Pons (tissue), 1 donor: ENCODE measurements at places on chromosomes 2 and 18.

DNA sequence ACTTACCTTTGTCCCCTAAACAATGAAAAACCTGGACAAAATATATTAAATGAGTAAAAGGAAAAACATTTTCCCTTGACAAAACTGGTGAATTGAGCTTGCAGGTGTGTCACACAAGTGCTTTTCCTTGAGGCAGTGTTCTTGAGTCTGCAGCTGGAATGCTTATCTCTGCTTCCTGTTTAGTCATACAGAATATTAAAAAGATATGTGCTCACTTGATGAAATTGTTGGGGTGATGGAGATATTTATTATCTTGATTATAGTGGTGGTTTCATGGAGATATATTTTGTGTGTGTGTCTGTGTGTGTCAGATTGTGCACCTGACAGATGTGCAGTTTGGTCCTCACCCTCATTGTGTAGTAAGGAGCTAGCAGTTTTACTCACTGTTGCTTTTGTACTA lies 3.3 kb downstream of the TAF1B start:
- DNase-seq: no peak

DNA sequence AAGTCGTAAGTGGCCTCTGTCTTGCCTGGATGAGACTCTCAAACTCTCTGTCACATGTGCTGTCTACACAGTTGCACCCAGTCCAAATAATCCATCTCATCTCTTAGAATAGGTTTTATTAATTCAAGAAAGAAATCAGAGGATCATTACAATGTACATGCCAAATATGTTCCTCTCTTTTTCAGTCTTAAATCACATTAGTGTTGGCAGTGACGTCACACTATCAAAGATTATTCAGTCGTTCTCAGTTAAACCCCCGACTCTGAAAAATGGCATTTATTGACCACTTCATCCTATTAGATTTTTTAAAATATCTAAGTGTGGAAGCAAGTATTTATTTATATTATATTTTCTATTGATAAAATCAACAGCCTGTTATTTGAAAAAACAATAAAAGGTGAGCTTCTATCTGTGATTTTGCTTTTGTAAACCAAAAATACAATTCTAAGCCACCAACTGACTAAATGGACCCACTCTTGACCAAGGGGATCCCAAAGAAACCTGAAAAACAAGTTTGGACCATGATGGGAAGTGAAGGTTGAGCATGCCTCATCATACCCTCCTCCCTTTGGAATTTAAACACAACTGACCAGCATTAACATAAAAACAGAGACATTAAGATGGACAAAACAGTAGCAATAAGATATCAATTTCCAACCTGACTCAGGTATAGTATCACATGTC lies 1894.4 kb upstream of the LRRTM1 start:
- DNase-seq: no peak

- peak; percentile 30 for DNase-seq
Measured at GRCh38 chr2:55010915-55011314, 39.3 kb downstream of the RTN4 start.

GRCh38 chr2:67437114-67437513 lies 40.0 kb downstream of the ETAA1 start:
- no peak for DNase-seq

DNA sequence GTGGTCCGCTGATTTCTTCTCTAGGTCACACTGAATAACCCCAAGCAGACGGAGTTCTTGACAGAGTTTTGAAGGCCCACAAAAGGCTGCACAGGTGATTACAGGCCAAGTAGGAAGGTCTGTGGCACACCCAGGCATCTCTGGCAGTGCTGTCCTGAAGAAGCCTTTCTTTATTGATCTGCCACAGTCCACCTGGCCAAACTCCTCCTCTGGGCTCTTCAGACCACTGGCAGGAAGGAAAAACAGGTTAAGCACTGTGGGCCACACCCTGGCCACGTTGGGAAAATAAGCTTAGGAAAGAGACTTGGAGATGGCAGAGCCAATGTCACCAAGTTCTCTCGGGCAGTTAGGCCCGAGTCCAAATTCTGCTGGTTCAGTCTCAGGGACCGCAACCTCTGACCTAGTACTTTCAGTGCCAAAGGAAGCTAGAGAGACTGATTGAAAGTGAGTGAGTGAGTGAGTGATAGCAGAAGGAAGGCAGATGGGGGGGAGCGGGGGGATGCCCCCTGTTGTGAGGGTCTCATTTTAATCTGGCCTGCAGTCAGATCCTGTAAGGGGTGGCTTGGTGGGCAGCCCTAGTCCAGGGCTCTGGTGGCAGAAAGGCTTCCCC lies 102.9 kb downstream of the TGFA start:
- DNase-seq: no peak

DNA sequence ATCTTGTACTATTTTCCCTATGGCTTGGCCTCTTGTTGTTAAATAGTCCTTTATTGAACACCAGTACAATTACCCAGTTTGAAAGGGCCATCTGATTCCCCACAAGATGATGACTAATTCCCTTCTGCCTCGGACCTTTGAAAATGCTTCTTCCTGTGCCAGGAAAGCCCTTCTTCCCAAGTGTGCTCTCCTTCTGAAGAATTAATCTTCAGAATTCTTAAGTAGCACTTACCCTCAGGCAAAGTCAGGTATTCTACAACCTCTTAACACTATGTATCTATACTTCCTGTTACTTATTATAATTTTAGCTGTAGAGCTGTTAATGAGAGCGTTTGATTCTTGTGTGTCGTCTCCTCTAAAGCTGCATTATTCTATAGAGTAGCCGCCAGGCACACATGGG lies 28.6 kb upstream of the MEX3C start:
- DNase-seq: no peak

- DNase-seq: no peak
Measured at GRCh38 chr2:234048049-234048448, 2.5 kb upstream of the SPP2 start.

GRCh38 chr2:164069540-164069939 lies 333.7 kb upstream of the FIGN start:
- no peak for DNase-seq

DNA sequence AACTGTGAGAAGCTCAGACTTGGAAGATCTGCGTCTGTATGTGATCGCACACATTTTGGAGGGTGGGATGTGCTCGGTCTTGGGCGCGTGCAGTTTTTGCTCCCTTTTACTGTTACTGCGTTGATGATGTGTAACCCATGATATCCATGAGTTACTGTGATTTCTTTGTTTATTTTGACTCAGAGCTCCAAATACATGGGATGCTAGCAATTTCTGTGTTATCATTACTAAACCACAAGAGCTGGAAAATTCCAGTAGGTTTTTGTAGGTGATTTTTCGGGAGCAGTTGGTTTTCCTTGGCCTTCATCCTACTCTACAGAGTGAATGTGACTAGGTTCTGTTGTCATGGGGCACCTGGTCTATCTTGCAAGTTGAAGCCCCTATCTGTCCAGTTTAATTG lies 124.2 kb downstream of the AGAP1 start:
- DNase-seq: no peak

- DNase-seq: no peak
Measured at GRCh38 chr2:46943881-46944798, 28.5 kb upstream of the MCFD2 start.

DNA sequence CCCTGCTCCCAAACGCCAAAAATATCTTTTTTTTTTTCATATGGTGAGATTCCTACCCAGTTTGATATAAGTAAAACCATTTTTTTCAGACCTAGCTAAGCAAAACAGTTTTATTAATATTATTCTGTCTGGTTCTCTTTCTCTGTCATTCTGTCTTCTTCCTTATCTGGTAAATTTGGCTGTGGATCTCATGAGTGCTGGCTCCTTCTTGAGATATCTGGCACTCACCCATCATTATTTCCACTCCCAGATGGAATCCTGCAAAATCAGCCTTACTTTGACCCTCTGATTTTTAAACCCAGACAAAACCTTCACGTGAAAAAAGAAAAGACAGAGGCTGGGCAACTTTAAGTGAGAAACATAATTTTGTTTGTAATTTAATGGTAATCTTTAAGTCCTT lies 373.6 kb downstream of the NYAP2 start:
- no peak for DNase-seq

DNA sequence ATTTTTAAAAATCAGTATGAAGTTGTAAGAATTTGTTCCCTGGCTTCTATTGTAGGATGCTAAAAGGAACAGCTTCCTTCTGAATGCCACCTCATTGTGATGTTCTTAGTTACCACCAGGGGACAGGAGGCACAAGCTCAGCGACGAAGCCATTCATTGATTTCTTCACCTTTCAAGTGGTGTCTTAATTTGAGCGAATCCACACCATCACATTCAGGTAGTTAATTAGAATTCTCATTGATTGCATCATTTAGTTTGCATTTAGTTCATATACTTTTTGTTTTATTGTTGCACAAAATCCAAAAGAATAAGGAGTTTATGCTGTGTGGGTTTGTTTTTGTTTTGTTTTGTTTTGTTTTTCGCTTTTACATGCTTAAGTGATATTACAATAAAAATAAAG lies 23.1 kb downstream of the CYP27C1 start:
- no peak for DNase-seq

DNA sequence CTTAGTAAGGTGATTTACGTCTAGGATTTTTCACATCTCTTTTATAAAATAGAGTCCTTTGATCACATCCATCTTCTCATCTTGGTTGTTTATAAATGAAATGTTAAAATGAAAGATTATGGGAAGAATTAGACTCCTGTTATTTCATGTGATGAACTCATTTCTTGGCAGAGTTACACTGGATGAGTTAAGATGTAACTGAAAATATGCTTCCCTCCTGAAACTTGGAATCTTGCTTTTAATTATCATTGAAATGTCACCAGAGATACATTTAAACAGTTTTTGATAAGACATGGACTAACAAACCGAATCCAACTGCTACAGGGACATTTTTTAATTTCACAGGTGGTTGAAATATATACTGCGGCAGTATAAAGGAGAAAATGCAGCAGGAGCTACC lies 274.0 kb downstream of the DLGAP1 start:
- DNase-seq: no peak

- DNase-seq: no peak
Measured at GRCh38 chr18:74577019-74577418, 20.7 kb upstream of the ZNF407 start.

DNA sequence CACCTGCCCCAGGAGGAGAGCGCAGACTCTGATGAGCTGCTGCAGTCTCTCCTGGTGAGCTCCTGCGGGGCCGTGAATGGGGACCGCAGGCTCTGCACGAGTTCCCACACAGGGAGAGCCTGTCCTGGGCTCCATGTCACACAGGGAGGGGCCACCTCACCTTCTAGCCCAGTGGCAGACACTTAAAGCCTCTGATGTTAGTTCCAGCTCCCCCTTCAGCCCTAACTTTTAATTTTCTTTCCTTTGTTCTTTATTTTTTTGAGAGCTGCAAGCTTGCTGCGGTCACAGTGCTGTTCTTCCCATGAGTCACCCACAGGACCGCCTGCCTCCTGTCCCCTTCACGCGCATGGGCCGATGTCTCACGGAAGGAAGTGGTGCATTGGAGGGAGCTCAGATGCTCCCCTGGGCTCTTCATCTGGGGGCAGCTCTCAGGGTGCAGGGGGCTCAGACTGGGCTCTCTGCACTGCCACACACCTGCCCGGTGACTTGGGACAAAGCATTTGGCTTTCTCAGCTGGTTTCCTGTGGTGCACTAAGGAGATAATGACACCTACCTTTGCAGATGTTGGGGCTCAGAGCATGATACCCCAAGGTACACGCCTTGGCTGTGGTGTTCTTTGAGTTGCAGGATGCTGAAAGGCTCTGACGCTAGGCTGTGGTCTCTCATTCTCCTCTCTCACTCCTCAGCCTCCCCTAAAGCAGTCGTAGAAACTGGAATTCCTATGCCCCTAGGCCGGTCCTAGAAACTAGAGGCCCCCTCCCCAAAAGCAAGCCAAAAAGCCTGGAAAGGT lies 37.2 kb upstream of the PXDN start:
- DNase-seq: no peak

DNA sequence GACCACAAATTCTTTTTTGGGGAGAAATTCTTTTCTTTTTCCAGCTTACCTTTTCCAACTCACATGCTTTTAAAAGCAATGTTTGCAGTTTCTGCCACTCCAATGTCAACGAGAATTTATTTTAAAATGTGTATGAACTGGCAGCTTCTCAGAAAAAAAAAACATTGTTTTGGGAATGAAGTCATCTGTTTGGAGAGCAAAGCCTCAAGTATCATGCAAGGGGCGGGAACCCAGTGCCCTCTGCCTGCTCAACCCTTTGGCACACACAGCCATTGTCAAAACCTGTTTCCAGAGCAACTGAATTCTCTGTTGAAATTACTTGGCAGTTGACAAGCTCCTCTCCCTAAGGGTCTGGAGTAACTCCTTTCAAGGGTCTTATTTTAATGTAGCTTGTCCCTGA lies 128.5 kb downstream of the QPCT start:
- no peak for DNase-seq

DNA sequence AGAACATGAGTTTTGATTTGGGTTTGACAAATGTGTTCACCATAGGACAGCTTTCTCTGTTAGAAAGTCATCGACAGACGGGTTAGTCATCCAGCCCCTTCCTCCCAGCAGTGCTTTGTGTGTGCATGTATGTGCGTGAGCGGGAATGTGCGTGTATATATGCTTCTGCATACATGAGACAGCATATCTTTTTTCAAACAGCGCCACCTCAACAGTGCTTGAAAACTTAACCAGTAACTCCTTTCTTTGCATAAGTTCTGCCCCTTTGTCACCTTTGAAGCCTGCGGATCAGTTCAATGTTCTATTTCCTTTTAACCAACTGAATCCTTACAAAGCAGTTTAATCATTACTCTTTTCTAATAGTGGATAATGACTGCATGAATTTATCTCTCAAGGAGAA lies 351.4 kb downstream of the LPIN1 start:
- no peak for DNase-seq

GRCh38 chr2:236210536-236210935 lies 42.4 kb upstream of the GBX2 start:
- DNase-seq: no peak
